ENCODE measurements at places on chromosomes 11 and 22. TPM values are rescaled to one million over a fixed set of nuclear protein-coding genes. Genes with fewer than 3 reads are reported as not detected.

- no peak for DNase-seq
These were observed 38.2 kb downstream of the ZNRF3 start for GRCh38 chr22:28921585-28921879.

- no peak for DNase-seq
These were observed 15.9 kb upstream of the P2RY2 start for GRCh38 chr11:73201888-73202780.

GRCh38 chr11:10975287-10975721 is 117.5 kb upstream of the ZBED5 start:
- DNase-seq, result peak; percentile 3

DNA sequence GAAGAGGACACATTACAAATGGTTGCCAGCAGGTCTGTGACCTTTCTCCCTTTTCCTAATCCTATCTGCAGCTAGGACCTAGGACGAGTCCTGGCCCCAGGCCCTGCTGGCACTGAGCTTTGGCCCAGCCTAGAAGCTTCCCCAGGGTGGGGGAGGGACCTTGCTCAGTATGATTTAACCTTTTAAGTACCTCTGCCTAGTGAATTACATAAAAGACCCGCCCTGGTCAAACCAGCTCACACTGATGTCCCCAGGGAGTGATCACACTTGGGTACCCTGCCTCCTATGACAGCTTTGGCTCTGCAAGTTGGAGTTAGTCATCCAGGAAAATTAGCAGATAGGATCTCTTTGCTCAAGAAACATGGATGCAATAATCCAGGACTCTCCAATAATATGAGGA is 21.9 kb downstream of the ASCC2 start:
- DNase-seq, result no peak

GRCh38 chr22:16801571-16801970 is 23.6 kb downstream of the XKR3 start:
- DNase-seq, result no peak

P2RX6 gene
- total RNA-seq, result 0.45 TPM

PDGFB gene
- 17.0 TPM for total RNA-seq

LMO2 gene
- 1.8 TPM for total RNA-seq

All from astrocyte (in vitro differentiated cells and primary cell).